ENCODE measurements at places on chromosomes 6 and 20.

DNA sequence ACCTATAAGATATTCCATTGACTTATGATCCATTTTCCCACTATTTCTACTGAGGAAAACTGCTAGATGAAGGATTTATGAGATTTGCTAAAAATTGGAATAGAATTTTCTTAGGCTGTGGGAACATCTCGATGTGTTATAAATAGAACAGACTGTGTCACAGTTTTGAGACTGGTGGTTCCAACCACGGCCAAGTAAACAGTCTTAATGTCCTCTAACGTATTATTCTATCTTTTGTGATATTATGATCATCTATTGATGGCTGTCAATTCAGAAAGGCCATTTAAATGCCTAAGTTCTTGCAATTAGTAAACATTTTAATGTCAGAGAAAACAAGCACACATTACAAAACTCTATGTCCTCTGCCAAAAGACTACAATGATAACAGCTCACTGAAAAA is 71.5 kb upstream of the PLN start:
- no peak for DNase-seq

DNA sequence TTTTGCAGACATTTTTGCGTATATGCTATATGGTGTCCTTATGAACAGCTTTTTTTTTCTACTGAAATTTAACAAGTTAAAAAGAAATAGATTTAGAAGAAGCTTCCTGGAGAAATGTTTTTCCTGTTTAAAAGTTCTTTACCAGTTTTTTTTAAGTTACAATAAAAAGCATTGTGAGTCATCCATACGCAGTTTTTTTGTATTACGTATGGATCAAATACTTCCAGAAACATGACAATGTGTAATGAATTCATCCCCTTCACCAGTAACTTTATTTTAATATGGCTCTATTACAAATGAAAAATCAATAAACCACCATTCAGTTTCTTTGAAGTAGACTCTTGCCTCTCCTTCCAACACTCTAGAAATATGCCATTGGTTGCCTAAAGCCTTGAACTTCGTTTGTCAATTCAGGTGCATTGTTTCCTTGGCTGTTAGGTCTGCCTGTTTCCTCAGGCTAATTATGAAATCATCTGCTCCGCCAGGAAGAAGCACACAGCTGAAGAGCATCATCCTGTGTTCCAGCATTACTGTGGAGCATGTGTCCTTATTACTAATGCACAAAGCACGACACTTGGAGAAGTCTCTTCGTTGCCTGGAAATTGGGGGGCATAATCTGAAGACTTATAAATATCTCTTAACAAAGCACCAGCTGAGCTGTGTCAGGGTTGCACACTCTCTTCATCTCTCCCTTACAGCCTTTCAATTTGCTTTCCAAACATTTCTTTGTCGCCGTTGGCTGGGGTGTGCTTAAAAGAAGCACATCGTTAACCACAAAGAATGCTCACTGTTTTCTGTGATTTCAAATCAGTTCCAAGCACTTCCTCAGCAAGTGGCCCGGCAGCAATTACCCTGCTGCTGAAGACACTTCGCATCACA is 9.6 kb downstream of the MOXD1 start:
- no peak for DNase-seq

DNA sequence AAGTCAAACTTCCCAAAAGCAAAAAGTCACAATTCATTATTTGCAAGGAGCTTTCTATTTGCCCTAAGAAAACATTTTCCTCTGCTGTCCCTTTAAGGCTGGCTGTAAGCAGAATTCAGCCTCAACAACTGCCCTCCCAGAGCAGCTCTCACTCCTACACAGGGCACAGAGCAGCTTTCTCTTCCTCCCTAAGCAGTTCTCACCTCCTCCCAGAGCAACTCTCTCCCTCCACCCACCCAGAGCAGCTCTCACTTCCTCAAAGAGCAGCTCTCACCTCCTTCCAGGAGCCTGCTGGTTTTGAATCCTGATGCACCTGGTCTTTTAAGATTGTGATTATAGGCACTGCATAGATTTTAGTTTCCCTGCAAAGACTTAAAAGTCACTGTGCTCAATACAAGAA is 120.6 kb upstream of the TMEM181 start:
- no peak for DNase-seq

- DNase-seq, result no peak
Measured at GRCh38 chr6:67663105-67663895, 971.8 kb upstream of the ADGRB3 start.

DNA sequence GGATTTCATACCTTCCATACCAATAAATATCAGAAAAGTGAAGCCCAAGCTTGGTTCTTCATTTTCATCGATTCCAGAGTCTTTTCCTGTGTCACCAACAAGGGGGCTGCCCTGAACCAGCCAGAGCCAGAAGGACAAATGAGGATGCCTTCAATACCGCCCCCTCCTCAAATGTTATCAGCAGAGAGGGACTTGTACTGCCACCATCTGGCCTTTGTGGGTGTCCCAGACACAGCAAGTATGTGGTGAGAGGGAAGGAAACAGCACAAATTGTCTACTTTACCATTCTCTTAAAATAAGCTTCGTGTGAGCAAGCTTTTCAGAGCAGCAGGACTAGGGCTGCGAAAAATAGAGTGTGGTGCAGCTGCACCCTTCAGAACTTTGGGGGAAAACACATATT is 165.3 kb downstream of the SOBP start:
- DNase-seq, result no peak

- no peak for DNase-seq
Measured at GRCh38 chr6:148590883-148591282, 155.9 kb upstream of the UST start.

DNA sequence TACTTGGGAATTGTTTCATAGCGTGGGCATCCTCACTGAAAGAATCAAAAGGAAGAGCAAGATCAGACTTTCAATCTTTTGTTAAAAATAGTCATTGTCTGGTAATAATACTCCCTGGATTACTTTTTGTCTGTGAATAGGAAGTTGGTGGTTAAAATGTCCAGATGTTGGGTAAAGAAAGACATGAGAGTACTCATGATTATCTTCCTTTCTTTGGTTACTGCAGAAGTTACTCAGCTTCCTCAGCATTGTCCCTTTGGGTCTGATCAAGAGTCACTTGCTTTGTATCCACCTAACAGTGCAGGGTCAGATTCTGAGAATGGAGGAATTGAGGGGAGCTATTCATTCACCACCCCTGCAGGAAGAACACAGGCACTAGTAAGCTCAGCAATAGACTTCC is 54.6 kb downstream of the RIN2 start:
- DNase-seq, result no peak

- no peak for DNase-seq
Measured at GRCh38 chr6:44178424-44179071, 19.9 kb downstream of the CAPN11 start.

DNA sequence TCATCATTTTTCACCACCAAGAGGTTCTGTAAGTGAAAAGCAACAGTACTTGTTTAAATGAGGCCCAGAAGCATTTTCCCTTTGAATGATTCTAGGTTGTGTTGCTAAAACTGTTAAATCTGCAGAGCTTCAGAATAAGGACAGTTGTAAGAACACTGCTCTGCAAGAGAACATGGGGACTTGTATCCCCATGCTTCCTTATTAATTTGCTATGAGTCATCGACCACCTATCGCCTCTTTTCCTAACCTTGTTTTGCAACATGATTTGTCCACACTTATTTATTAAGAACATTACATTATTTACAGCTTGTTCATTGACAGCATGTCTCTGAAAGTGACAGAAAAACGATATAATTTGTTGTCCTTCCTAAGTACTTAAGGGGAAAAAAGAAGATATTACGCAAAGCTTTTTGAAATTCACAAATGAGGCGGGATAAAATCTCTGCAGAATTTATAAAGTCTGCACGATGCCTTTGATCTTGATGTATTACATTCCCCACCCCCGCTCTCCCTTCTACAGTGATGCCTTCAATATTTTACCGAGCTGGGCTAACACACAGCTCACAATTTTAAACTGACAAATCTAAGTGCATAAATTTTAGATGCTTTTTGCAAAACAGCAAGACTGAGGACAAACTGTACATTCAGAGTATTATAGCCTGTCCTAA is 220.0 kb upstream of the SPTLC3 start:
- no peak for DNase-seq

- no peak for DNase-seq
Measured at GRCh38 chr6:2441601-2442475, 196.4 kb upstream of the GMDS start.

GRCh38 chr6:111381123-111381522 is 101.9 kb downstream of the REV3L start:
- DNase-seq, result no peak

DNA sequence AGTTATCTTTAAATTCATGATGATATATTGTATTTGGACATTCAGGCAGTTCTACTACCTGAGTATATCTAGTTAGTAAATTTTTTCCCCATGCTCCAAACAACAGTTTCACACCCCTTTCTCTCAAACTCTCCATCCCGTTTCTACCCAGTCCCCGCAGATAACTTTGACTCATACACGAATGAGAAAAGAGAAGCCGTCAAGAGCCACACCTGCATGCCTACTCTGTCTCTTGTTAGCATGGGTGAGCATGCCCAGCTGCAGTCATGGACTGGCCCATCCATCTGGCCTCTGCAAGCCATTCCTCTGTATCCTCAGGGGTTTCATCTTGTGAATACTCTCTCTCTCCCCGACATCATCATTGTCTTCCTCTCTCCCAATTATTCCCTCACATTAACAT is 41.5 kb downstream of the MYB start:
- no peak for DNase-seq

DNA sequence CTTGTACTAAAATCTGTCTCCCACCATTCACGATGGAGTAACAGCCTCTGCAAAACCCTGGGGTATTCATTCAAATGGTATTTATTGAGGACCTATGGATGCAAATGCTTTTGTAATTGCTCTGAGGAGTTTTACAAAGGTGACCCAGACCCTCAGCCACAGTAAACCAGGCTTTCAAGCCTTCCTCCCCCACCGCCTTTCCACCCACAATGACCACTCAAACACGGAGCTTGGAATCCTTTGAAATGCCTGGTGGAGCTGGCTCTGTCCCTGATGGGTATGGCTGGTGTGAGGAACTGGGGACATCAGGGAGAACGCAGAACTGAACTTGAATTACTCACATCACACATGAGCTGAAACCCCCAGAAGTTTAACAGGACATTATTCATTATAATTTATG is 246.4 kb downstream of the CDH26 start:
- no peak for DNase-seq

GRCh38 chr6:160301339-160301738 is 42.7 kb upstream of the SLC22A2 start:
- no peak for DNase-seq

- DNase-seq, result no peak
Measured at GRCh38 chr6:20564777-20565176, 30.5 kb downstream of the CDKAL1 start.

DNA sequence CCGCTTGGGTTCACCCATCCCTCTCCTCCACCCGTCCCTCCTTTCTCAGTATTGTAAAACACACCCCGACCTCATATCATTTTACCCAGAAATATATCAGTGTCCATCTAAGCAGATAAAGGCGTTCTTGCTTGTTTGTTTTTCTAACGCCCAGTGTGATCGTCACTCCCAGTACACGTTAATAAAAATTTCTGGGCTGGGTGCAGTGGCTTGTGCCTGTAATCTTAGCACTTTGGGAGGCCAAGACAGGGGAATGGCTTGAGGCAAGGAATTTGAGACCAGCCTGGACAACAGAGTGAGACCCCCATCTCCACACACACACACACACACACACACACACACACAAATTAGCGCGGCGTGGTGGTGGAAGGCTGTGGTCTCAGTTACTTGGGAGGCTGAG is 24.4 kb upstream of the TFAP2C start:
- no peak for DNase-seq

DNA sequence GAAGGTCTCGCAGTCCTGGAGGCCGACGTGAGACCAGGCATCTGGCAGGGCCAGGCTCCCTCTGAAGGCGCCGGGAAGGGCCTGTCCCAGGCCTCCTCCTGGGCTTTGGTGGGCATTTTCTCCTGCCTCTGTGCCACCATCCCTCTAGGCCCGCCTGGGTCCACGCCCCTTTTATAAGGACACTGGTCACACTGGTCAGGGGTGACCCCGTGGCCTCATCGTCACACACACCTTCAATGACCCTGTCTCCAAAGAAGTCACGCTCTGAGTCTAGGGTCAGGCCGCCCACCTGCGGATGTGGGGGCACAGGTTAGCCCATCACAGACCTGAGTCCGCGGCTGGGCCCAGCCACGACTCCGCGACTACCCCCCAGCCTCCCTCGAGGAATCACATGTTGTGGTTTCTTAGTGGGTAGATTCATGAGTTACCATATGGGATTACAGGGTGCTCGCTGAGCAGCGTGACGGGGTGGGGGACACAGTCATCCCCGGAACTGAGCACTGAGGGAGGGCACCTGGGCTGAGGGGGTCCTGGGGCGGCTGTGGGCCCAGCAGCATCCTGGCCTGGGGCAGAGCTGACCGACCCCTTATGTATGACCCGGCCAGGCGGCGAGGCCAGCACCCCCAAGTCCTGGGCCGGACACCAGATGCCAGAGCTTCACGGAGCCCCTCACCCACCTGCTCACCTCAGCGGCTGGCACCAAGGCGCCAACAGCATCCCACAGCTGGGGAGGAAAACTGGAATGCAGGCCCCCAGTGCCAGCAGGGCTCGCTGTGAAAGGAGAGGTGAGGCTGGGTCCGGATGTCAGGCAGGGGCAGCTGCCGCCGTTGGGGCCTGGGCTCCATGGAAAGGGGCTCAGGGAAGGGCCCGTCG is 115.9 kb downstream of the DLL1 start:
- DNase-seq, result no peak

- no peak for DNase-seq
Measured at GRCh38 chr6:21098744-21099143, 494.8 kb upstream of the SOX4 start.

DNA sequence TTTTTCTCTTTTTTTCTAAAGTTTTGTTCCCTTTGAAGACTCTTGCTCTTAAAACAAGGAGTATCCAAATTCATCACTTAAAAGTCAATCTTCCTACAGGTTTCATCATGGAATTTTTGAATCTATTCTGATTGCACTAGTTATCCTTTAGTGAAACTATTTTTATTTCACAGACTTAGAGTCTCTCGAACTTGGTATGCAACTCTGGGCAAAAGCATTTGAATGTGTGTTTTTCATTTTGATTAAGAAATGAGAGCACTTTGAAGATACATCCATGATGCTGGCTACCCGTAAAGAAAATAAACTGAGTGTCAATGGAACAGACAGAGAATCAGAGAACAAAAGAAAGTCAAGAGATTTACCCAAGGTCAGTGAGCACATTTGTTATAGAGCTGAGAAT is 586.5 kb downstream of the EPM2A start:
- no peak for DNase-seq

DNA sequence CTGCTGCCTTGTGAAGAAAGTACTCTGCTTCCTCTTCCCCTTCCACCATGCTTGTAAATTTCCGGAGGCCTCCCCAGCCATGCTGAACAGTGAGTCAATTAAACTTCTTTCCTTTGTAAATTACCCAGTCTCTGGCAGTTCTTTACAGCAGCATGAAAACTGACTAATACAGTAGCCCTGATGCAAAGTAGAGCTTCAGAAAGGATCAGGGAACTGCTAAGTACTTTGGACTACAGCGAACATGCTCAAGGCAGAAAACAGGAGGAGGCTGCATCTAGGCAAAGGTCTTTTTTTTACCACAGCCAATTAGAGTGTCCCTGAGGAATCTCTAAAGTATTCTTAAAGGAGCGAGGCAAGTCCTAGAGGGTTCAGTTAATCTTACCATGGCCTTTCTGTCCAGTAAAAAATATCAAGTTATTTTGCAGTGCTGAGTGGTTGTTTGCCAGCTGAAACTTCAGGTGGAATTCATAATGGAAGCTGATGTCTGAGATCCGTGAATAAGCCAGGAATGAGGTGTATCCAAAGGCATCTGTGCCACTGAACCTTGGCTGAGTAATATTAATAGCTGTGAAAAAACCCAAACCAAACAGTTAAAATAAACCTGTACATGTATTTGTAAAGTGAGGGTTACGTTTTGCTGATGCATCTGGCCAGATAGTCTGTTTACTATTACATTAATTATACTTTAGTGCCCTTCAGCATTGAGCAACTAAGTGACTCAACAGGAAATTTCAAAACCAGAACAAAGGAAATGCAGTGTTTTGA is 170.4 kb downstream of the PHF3 start:
- no peak for DNase-seq
